ENCODE measurements at places on chromosomes 11 and 22. TPM values are rescaled to one million over a fixed set of nuclear protein-coding genes. Genes with fewer than 3 reads are reported as not detected.

DNA sequence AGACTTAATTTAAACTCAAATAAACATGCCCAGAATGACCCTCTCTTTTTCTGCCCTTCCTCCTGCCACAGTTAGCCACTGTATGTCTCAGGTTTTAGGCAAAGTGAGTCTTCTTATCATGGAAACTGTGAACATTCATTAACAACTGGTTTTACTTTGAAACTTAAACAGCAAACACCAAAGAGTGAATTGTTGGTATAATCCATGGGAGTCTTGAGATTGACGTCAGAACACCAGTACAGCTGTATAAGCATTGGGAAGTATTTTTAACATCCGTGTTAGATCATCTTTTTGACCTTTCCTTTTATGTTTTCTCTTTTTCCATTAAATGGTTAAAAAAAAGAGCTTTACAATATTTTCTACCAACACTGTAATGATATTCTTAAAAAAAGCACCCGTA is 38.9 kb downstream of the ARHGEF12 start:
- no peaks in the 10 kb centered on the region for H3K27me3 ChIP-seq
- no peaks in the 10 kb centered on the region for H3K36me3 ChIP-seq
- no peak overlapping the region for H3K4me3 ChIP-seq
- DNase-seq = no peak
- H3K4me1 ChIP-seq = peaks cover 14% of the 10 kb centered on the region
- H3K27ac ChIP-seq = no peak overlapping the region

Gene TSSK2
- total RNA-seq = not detected

Gene GRM5
- total RNA-seq = not detected

DNA sequence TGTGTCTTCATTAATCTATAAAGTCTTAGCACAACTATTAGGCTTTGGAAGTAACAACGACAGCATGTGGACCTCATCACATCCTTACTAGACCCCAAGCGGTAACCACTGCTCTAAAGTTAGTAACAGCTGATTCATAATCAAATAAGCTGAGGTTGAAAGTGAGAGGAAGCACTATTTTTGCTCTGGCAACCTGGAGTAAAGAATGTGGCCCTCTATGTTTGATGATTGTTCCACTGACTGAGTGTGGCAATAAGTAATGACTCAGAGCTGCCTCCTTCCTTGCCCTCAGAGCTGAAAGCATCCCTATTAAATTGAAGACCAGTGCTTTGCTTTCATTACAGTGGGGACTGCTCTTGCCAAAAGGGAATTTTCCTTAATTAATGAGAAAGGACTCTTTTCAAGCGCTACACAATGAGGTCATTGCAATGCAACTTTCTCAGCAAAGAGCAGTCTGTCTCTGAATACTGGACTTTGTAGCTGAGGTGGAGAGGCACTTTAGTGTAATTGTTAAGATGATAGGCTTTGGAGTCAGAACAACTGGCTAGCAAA is 906.1 kb upstream of the RAG2 start:
- 0 out of 2 replicates have a peak overlapping the region, but pooled peaks have one; percentile 36 for H3K27ac ChIP-seq
- no peaks in the 10 kb centered on the region for H3K4me1 ChIP-seq
- peak; percentile 33 for DNase-seq
- H3K36me3 ChIP-seq = no peaks in the 10 kb centered on the region
- H3K4me3 ChIP-seq = no peak overlapping the region

GRCh38 chr22:22371031-22371541 is 126.5 kb downstream of the VPREB1 start:
- H3K36me3 ChIP-seq = no peaks in the 10 kb centered on the region
- H3K27ac ChIP-seq = no peak overlapping the region
- H3K4me1 ChIP-seq = no peaks in the 10 kb centered on the region
- peak; percentile 8 for DNase-seq

Gene KCNK4
- not detected for total RNA-seq

DNA sequence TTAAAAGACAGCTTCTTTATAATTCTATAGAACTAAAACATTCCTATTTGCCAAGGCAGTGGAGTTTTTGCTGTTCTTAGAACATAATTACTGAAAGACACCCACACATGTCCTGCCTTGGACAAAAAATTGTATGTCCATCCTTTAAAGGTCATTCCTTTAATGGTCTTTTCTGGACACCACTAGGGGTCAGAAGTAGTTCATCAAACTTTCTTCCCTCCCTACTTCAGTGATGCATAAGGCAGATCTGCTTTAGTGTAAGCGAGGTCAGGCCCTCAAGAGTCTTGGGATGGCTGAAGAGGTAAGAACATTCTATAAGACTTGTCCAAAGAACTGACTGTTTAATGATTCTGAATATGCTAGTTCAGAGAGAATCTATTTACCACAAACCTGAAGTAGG is 4.3 kb upstream of the OR51V1 start:
- no peaks in the 10 kb centered on the region for H3K27me3 ChIP-seq
- DNase-seq = peak; percentile 80
- H3K4me3 ChIP-seq = no peak overlapping the region
- H3K27ac ChIP-seq = no peak overlapping the region
- no peaks in the 10 kb centered on the region for H3K36me3 ChIP-seq
- H3K4me1 ChIP-seq = peaks cover 14% of the 10 kb centered on the region

Gene HBG2
- not detected for total RNA-seq

Gene LDHAL6A
- total RNA-seq = not detected

Gene CDHR5
- total RNA-seq = not detected

DNA sequence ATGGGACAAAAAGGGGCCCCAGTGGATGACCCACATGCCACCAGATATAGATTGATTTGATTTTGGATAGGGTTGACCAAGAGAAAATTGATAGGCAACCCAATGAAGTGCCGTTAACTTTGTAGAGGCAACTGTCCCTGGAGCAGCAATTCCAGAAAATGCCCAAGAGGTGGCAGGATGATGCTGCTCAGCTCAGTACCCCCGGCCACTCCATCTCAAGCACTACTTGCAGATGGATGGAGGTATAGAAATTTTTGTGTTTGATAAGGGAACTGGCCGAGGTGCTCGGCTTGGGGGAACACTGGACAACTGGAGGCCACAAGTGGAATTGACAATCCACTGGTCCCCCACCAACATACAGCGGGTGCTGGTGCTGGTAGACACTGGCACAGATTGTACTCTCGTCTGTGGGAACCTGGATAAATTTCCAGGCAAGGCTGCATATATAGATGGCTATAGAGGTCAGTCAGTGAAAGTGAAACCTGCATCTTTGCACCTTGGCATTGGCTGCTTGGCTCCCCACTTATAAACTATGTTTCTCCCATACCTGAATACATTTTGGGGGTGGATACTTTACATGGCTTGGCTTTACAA is 86.3 kb downstream of the CCDC83 start:
- H3K36me3 ChIP-seq = no peaks in the 10 kb centered on the region
- no peak overlapping the region for H3K4me3 ChIP-seq
- no peak overlapping the region for H3K27ac ChIP-seq
- peak; percentile 71 for DNase-seq
- H3K4me1 ChIP-seq = peaks cover 10% of the 10 kb centered on the region

DNA sequence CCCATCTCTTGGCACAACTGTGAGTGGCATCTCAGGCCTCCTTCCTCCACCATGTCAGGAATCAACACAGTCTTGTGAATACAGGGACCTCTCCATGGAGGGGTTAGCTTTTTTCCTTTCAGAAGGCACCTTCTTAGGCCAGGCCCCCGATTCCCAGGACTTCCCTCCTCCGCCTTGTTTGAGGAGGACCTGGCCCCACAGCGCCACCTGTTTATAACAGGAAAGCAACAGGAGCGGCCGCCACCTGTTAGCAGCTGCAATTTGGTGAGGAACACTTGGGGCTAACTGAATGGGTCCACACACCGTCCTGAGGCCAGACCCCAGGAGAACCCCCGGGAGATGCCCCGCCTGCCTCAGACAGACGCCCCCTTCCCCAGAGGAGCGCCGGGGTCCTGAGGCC is 3.8 kb upstream of the PKP3 start:
- peaks cover 13% of the 10 kb centered on the region for H3K4me1 ChIP-seq
- H3K4me3 ChIP-seq = no peak overlapping the region
- no peaks in the 10 kb centered on the region for H3K36me3 ChIP-seq

DNA sequence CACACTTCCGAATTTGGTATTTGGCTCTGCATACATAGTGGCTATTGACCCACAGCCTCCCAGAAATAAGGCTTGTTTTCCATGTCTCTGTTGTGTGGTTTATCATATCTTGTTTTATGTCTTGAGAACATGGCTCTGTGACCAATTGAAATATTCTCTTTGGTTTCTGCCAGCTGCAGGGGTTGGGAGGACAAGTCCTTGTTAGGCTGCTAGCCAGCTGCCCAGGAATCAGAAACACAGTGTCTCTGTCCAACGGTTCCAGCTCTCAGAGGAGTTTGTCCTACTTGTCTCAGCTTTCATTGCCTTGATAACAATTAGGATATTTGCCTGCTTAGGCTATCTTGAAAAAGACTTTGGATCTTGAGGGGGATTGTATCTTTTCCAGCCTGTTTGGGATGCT is 6.0 kb upstream of the SLC7A4 start:
- no peaks in the 10 kb centered on the region for H3K36me3 ChIP-seq
- H3K4me3 ChIP-seq = no peak overlapping the region
- peak; percentile 38 for DNase-seq
- H3K27ac ChIP-seq = peak overlapping the region; percentile 70

- H3K27ac ChIP-seq = no peak overlapping the region
- H3K36me3 ChIP-seq = peaks cover 10% of the 10 kb centered on the region
- H3K4me1 ChIP-seq = no peaks in the 10 kb centered on the region
- H3K4me3 ChIP-seq = no peak overlapping the region
- no peaks in the 10 kb centered on the region for H3K27me3 ChIP-seq
- DNase-seq = no peak
Observed at GRCh38 chr11:65537296-65537597, 12.4 kb downstream of the SCYL1 start.

GRCh38 chr11:84607975-84608836 is 1018.9 kb downstream of the DLG2 start:
- no peaks in the 10 kb centered on the region for H3K36me3 ChIP-seq
- DNase-seq = no peak
- no peaks in the 10 kb centered on the region for H3K4me1 ChIP-seq
- H3K27ac ChIP-seq = no peak overlapping the region
- H3K27me3 ChIP-seq = no peaks in the 10 kb centered on the region

Gene PTPRCAP
- not detected for total RNA-seq

GRCh38 chr11:33997584-33998251 is 53.8 kb upstream of the CAPRIN1 start:
- H3K36me3 ChIP-seq = no peaks in the 10 kb centered on the region
- peaks cover 15% of the 10 kb centered on the region for H3K27me3 ChIP-seq
- no peaks in the 10 kb centered on the region for H3K4me1 ChIP-seq
- DNase-seq = peak; percentile 12
- H3K27ac ChIP-seq = no peak overlapping the region

DNA sequence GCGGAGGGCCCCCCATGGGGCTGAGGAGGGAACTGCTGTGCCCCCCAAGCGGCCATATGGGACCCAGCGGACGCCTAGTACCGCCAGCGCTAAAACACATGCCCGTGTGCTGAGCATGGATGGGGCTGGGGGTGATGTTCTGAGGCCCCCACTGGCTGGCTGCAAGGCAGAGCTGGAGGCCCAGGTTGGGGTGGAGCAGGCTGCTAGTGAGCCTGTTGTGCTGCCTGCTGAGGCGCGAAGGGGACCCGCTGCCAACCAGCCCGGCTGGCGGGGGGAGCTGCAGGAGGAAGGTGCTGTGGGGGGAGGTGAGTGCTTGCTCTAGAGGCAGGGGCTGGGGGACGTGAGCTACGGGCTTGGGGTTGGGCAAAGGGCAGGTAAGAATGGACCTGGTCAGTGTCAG is 3.2 kb downstream of the PCNX3 start:
- no peaks in the 10 kb centered on the region for H3K36me3 ChIP-seq
- H3K4me1 ChIP-seq = peaks cover 8% of the 10 kb centered on the region
- no peak overlapping the region for H3K4me3 ChIP-seq
- no peak overlapping the region for H3K27ac ChIP-seq
- no peaks in the 10 kb centered on the region for H3K27me3 ChIP-seq
- no peak for DNase-seq

DNA sequence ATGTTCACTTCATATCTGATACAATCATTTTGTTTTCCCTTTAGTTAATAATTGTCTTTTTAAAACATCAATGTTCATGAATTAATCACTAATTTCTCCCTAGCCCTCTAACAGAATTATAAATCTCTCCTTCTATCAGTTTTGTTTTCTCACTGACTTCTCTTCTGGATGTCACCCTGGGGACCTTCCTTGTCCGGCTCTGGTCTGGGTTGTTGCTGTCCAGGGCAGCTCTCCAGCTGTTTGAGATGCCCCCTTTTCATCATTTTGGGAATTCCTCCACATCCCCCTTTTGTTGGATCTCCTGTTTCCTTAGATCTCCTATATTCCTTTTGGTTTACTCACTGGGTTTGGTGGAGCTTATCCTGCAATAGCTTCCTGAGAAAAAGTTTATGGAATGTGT is 35.6 kb upstream of the PSMA1 start:
- H3K4me1 ChIP-seq = no peaks in the 10 kb centered on the region
- no peak overlapping the region for H3K27ac ChIP-seq
- H3K4me3 ChIP-seq = no peak overlapping the region
- H3K27me3 ChIP-seq = peaks cover 7% of the 10 kb centered on the region

- peak; percentile 21 for DNase-seq
- peaks cover 48% of the 10 kb centered on the region for H3K4me1 ChIP-seq
Observed at GRCh38 chr11:72140661-72141060, 5.1 kb downstream of the FOLR3 start.

DNA sequence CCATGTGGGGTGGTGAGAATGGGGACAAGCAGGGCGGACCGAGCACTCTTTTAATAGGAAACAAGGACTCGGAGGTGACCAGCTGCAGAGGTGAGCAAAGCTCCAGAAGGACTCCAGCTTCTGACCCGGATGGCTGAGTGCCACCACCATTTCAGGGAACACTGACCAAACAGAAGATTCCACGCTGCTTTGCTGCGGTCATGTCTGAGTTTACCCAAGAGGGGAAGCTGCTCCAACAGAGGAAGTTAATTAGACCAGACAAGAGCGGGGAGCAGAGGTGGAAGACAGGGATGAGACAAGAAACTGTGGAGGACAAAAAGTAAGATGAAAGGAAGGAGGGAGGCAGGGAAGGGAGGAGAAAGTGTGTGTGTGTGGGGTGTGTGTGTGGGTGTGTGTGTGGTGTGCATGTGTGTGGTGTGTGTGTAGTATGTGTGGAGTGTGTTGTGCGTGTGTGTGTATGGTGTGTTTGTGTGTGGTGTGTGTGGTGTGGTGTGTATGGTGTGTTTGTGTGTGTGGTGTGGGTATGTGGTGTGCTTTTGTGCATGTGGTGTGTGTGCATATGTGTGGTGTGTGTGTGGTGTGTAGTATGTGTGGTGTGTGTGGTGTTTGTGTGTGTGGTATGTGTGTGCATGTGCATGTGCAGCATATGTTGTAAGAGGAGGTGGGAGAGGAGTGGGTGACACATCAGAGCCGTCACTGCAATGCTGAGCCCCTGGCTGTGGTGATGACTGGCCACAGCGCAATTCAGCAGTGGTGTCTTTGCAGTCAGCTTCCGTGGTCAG is 82.2 kb upstream of the AKIP1 start:
- peak; percentile 11 for DNase-seq
- H3K4me3 ChIP-seq = no peak overlapping the region
- H3K36me3 ChIP-seq = no peaks in the 10 kb centered on the region
- no peak overlapping the region for H3K27ac ChIP-seq

DNA sequence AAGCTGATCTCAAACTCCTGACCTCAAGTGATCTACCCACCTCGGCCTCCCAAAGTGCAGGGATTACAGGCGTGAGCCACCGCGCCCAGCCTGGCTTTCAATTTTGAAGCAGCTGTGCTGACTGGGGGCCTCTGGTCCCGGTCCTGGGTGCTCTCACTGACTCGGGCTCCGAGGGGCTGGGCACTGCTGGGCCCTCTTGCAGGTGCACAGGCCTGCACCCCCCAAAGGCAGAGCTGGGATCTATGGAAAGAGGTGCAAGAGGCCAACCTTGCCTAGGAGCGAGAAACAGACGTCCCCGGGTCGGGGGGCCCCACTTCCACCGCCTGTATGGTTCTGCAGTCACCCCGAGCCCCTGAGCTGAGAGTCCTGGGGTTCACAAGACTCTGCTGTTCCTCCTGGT is 33.2 kb downstream of the KIAA0930 start:
- H3K4me1 ChIP-seq = peaks cover 29% of the 10 kb centered on the region
- no peaks in the 10 kb centered on the region for H3K27me3 ChIP-seq
- H3K36me3 ChIP-seq = no peaks in the 10 kb centered on the region
- H3K27ac ChIP-seq = no peak overlapping the region
- DNase-seq = no peak
- no peak overlapping the region for H3K4me3 ChIP-seq

Gene CYB5R2
- total RNA-seq = 11.5 TPM
